Esophagus mucosa (tissue), 1 donor: ENCODE measurements at places on chromosomes 4 and X.

GRCh38 chr4:168885400-168885799 is 124.7 kb downstream of the CBR4 start:
- no peak for ATAC-seq

- ATAC-seq = no peak
These were observed 108.3 kb upstream of the TAPT1 start for GRCh38 chr4:16334601-16335000.

GRCh38 chr4:119946359-119946758 is 120.3 kb downstream of the MAD2L1 start:
- ATAC-seq = no peak

DNA sequence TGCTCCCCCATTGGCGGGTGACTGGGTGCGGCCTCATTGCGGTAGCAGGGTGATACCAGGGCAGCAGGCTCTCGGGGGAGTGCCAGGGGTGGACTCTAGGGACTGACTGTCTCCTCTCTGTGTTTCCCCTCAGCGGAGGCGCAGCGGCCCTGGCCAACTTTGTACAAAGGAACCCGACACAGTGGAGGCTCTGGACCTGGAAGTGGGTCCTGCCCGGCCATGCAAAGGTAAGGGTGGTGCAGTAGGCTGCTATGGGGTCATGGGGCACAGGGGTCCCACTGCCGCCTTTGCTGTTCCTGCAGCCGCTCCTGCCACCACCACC is 16.3 kb downstream of the SULT1B1 start:
- no peak for ATAC-seq

DNA sequence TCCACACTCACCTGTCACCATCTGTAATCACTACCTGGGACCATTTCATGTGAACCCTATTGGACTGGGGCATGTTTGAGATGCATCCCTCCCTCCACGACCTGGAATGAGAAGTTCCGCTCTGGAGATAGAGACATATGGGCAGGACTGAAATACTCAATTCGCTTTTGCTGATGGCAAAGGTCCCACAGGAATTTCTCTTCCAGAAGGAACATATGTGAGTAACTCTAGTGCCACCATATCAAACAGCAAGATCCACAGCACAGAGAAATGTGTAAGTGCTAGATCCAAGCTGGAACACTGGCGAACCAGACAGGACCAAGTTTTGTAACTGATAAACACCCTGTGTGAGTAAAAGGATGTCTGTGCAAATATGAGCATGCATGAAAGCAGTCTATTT is 43.9 kb downstream of the SEL1L3 start:
- ATAC-seq = no peak

GRCh38 chr4:1491328-1492141 is 85.3 kb upstream of the NKX1-1 start:
- ATAC-seq = no peak

GRCh38 chr4:79338148-79338547 is 12.3 kb upstream of the NAA11 start:
- no peak for ATAC-seq

- peak; percentile 66 for ATAC-seq
These were observed 58.0 kb upstream of the CHRDL1 start for GRCh38 chrX:110853610-110854009.

- no peak for ATAC-seq
These were observed 53.6 kb downstream of the MBNL3 start for GRCh38 chrX:132435222-132435621.

GRCh38 chrX:119763836-119764387 is 5.5 kb downstream of the SOWAHD start:
- ATAC-seq = no peak

DNA sequence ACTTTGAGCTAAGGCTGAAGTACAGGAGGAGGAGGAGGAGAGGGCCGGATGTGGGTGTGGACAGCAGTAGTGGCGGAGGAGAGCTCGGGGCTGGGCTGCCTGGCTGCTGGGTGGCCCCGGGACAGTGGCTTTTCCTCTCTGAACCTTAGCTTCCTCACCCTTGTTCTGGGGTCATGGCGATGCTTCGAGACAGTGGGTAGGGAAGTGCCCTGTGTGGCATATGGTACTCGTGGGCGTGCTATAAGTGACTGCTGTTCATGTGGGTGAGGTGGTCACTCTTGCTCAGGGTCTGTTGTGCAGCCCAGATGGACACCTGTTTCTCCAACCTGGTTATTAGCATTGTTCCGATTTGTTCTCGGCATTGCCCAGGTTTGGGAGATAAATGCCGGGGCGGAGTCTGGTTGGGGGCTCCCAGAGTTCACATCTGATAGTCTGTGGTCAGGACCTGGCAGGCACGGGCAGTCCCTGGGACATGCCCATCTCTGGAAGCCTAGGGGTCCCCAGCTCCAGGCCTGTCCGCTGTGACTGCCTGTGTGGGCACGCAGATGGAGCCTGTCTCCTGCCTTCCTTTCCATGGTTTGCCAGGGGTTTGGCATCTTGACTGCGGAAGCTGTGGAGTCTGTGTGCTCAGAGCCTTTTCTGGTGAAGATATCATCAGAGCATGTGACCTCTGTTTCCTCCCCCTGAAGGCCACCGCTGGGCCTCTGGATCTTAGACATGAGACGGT is 4.9 kb upstream of the CPZ start:
- ATAC-seq = no peak

- ATAC-seq = no peak
These were observed 113.0 kb downstream of the DTHD1 start for GRCh38 chr4:36394352-36394903.

DNA sequence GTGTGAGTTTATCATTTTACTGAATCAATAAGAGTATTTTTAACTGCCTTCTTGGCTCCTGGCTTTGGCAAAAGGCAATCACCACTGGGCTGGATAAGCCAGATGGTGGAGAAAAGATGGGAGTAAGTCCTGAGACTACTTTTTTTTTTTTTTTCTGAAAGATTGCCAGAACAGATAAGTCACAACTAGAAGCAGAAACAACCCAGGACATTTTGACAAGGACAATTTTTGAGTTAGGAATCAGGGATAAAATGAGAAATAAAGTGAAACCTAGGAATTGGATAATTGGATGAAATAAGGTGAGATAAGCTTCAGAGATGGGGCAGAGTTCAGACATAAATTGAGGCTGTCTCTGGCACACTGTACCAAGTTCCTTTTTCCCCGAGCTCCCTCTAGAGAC is 471.0 kb downstream of the KLHL13 start:
- no peak for ATAC-seq

DNA sequence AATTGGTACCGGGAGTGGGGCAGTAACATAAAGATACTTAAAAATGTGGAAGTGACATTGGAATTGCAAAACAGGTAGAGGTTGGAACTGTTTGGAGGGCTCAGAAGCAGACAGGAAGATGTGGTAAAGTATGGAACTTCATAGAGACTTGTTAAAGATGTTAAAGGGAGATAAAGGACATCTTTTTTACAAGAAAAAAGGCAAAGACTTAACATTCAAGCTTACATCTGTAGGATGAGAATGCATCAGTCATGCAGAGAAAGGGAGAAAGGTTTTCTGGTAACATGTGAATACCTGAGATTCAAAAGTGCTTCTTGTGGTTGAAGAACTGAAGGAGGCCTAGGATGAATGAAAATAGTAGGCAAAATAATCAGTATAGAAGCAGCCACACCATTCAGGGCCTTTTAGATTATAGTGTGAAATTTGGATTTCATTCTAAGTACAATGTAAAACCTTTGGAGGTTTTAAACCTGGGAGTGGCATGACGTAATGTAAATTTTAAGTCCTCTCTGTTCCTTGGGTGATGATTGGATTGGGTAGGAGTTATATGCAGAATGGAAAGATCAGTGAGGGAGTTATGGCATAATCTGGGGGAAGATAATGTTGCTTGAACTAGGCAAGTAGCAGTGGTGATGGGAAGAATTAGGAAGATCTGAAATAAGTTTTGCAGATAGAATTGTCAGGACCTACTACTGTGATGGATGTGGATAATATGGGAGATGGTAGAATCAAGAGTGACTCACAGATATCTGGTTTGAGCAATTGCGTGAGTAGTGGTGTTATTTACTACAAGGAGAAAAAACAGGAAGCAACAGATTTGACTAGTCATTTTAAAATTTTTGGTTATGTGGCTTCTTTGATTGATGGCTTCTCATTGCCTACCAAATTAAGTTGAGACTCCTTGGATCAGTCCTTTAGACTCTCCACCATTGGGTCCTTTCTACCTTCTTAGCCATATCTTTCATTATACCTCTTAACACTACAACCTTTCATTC is 138.7 kb downstream of the VSIG4 start:
- no peak for ATAC-seq
